ENCODE measurements at places on chromosomes 5 and 9.

GRCh38 chr5:155252025-155252424 lies 238.5 kb downstream of the KIF4B start:
- no peak for DNase-seq

DNA sequence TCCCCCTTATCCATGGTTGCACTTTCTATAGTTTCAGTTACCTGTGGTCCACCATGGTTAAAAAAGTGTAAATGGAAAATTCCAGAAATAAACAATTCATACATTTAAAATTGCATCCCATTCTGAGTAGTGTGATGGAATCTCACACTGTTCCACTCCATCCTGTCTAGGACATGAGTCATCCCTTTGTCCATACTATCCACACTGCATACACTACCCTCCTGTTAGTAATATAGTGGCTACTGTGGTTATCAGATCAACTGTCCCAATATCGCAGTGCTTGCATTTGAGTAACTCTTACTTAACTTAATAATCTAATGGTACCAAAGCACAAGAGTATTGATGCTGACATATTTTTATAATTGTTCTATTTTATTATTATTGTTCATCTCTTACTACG lies 100.7 kb downstream of the RAB3C start:
- DNase-seq, result no peak

DNA sequence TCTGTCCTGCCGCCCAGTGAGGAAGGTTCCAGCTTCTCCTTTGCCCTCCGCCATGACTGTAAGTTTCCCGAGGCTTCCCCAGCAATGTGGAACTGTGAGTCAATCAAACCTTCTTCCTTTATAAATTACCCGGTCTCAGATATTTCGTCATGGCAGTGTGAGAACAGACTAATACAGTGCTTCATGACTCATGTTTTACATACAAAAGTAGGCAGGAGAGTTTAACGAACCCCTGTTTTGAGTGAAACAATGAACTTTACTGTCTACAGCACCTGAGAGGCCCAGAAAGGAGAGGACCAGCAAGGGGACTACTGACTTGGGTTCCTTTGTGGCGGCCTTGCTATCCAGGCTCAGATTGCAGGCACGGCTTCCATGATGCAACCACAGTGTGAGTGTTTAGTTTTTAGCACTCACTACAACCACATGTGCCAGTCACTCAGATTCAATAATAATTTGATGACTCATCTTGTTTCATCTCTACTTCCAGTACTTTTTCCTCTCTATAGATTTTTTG lies 139.1 kb upstream of the CLINT1 start:
- DNase-seq, result no peak

- no peak for DNase-seq
Measured at GRCh38 chr5:176722757-176723156, 75.5 kb downstream of the TSPAN17 start.

- no peak for DNase-seq
Measured at GRCh38 chr9:127537792-127538191, 74.3 kb upstream of the STXBP1 start.

- DNase-seq, result no peak
Measured at GRCh38 chr9:84867186-84867585, 197.7 kb downstream of the NTRK2 start.

DNA sequence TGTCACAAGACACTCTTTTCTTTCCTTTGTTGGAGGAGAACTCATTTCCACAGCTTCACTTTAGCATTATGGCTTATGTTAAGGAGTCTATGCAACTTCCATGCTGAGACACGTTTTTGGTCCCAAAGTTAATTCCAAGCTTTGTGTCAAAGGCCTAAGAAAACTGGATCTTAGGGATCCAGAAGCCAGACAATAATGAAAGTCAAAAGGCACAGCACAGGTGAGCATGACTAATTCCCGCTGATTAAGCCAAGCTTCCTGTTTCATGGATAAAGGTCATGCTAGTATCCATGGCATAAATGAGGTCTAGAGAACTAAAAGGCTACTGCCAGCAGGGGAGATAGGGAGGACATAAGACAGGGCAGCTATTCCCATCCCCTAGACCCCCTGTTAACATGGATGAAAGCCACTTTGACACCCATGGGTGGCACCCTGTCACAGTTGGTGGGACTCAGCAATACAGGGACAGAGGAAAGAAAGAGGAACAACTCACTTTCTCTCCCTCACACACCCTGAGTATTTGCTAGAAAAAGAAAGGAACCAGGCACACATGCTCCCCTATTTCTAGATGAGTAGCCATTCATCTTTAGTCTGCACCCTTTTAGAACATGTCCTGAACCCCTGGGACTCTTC lies 438.1 kb upstream of the CDH9 start:
- DNase-seq, result no peak

DNA sequence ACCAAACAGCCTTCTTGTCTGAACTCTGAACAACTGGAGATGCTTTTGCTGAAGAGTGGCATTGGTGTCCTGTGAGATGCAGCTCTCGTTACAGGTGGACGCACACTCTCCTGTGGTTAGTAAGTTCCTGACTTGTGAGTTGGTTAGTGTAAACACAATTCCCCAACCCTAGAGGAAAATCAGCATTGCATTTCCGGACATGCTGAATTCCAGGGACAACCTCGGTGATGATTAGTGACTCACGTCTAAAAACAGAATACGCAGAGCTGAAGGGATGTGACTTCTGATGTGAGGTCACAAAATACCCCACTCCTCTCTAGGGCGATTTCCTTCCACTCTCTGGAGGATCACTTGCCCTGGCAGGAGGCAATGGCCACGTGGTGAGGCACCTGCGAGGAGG lies 5.0 kb downstream of the OR2V2 start:
- no peak for DNase-seq

DNA sequence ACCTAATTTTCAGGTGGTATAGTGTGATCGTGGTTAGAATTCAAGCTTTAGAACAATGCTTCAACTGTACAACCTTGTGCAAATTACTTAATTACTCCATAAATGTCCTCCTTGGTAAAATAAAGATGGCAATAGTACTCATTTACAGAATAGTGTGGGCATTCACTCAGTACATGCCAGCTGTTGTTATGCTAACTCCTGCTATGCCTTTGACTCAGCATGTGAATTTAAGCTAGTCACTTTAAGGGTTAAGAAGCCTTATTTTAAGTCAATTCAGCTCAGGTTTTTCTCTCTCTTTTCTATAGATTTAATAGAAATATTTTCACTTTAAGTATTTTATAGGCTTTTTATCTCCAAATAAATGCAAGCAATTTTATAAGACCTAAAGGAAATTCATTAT lies 335.6 kb upstream of the ITGA1 start:
- no peak for DNase-seq

DNA sequence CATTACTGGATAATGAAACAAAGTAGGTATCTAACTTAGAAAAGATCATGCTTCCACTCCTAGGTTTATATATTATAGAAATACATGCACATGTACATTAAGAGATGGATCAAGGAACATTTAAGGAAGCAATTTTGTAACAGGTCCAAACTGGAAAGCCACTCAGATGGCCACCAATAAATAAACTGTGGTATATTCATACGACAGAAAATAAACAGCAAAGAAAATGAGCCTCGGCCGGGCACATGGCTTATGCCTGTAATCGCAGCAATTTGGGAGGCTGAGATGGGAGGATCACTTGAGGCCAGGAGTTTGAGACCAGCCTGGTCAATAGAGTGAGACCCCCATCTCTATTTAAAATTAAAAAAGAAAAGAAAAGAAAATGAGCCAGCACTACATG lies 25.6 kb downstream of the CEMIP2 start:
- no peak for DNase-seq

All from activated T-cell treated with anti-CD3 and anti-CD28 coated beads, Interleukin-2, amount 50 U/mL, for 24 hours (primary cell).